ENCODE measurements at places on chromosomes 2 and 18.

DNA sequence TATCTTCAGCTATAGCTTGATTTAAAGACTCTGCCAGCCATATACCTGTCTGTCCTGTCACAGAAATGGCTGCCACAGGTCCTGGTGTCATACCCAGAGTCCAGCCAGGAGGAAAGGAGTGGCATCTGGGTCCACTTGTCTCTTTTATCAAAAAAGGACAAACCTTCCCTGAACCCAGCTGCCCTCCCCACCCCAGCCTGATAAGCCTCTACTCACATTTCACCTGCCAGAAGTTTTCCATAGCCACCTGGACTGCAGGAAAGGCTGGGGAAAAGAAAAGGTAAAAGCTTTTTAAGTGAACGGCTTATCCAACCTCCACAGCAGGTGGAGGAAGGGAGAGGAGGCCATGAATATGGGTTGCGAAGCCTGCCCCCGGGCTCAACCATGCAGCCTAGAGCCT, 32.8 kb downstream of the TMEM163 start:
- no peak overlapping the region for H3K4me3 ChIP-seq
- peaks cover 3% of the 10 kb centered on the region for H3K4me1 ChIP-seq
- H3K27me3 ChIP-seq = no peaks in the 10 kb centered on the region

DNA sequence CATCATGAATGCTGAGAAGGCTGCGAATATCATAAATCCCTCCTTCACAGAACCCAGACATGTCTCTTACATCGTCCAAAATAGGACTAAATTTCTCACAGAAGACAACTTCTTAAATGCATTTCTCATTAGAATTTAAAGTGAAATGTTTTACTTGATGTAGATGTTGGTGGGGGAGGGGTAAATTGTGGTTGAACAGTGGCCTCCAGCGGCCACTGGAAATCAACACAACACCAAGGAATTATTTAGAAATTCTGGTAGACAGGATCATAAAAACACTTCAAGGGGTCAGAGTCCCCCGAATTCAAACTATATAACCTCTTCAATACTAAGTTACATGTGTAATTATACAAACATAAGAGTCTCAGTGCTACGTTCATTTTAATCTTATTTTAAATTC, 135.9 kb downstream of the ABCA12 start:
- no peak overlapping the region for H3K27ac ChIP-seq
- peaks cover 19% of the 10 kb centered on the region for H3K27me3 ChIP-seq
- DNase-seq = no peak
- no peak overlapping the region for H3K4me3 ChIP-seq
- no peaks in the 10 kb centered on the region for H3K36me3 ChIP-seq
- H3K4me1 ChIP-seq = peaks cover 2% of the 10 kb centered on the region

- no peak for DNase-seq
- peaks cover 3% of the 10 kb centered on the region for H3K36me3 ChIP-seq
- H3K4me1 ChIP-seq = no peaks in the 10 kb centered on the region
Observed at GRCh38 chr2:69088466-69088865, 75.5 kb downstream of the ANTXR1 start.

- H3K4me1 ChIP-seq = no peaks in the 10 kb centered on the region
- no peaks in the 10 kb centered on the region for H3K27me3 ChIP-seq
Observed at GRCh38 chr2:218471982-218472381, 53.1 kb downstream of the VIL1 start.

- peaks cover 3% of the 10 kb centered on the region for H3K36me3 ChIP-seq
- peaks cover 24% of the 10 kb centered on the region for H3K27me3 ChIP-seq
- DNase-seq = no peak
- H3K4me1 ChIP-seq = no peaks in the 10 kb centered on the region
Observed at GRCh38 chr2:222799262-222799918, 61.4 kb upstream of the ACSL3 start.

- H3K4me3 ChIP-seq = no peak overlapping the region
- peaks cover 3% of the 10 kb centered on the region for H3K36me3 ChIP-seq
- H3K4me1 ChIP-seq = peaks cover 12% of the 10 kb centered on the region
- no peaks in the 10 kb centered on the region for H3K27me3 ChIP-seq
- H3K27ac ChIP-seq = no peak overlapping the region
Observed at GRCh38 chr2:42663828-42664227, 95.4 kb downstream of the MTA3 start.

- H3K36me3 ChIP-seq = no peaks in the 10 kb centered on the region
- no peaks in the 10 kb centered on the region for H3K4me1 ChIP-seq
- H3K27ac ChIP-seq = no peak overlapping the region
- DNase-seq = no peak
- H3K27me3 ChIP-seq = peaks cover under 1% of the 10 kb centered on the region
Observed at GRCh38 chr2:2740238-2740775, 409.2 kb upstream of the MYT1L start.

DNA sequence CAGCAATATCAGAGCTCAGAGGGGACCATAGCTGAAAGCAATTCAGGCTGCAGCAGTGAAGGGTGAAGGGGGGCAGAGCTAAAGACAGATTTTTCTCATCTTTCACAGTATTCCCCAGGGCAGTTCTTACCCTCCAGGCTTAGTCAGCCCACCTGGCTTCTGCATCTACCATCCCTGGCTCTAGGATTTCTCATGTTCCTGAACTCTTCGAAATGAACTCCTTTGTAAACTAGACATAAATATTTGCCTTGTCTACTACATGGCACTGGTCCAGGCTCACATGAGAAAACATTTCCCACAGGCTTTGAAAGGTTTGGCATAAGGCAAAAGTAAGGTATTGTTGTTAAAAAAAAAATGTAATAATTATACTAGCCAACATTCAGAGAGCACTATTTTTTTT, 23.6 kb upstream of the NEB start:
- H3K27ac ChIP-seq = no peak overlapping the region
- H3K4me3 ChIP-seq = no peak overlapping the region
- peaks cover 2% of the 10 kb centered on the region for H3K4me1 ChIP-seq
- no peak for DNase-seq
- no peaks in the 10 kb centered on the region for H3K27me3 ChIP-seq
- H3K36me3 ChIP-seq = peaks cover 2% of the 10 kb centered on the region

- H3K4me1 ChIP-seq = no peaks in the 10 kb centered on the region
- H3K27me3 ChIP-seq = peaks cover 13% of the 10 kb centered on the region
- no peak overlapping the region for H3K4me3 ChIP-seq
- no peak overlapping the region for H3K27ac ChIP-seq
- DNase-seq = no peak
Observed at GRCh38 chr18:73962256-73962655, 185.4 kb downstream of the FBXO15 start.

DNA sequence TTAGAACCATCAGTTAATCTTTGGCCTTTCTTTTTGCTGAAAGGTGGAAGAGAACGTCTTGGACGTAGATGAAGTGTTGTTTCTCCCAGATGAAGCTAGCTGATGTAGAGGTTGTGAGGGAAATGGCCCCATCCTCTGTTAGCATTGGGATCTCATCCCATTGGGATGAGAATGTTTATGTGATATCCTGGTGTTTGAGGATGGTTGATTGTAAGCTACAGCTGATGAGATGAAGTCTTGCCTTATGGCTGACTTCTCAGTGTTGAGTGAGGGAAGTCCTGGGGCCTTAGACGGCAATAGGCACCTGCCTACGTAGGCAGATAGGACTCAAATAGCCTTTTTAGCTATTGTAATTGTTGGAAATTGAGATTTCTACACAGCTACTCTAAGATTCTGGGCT, 211.3 kb downstream of the MYCN start:
- peaks cover 13% of the 10 kb centered on the region for H3K27me3 ChIP-seq
- no peak overlapping the region for H3K27ac ChIP-seq
- DNase-seq = no peak

DNA sequence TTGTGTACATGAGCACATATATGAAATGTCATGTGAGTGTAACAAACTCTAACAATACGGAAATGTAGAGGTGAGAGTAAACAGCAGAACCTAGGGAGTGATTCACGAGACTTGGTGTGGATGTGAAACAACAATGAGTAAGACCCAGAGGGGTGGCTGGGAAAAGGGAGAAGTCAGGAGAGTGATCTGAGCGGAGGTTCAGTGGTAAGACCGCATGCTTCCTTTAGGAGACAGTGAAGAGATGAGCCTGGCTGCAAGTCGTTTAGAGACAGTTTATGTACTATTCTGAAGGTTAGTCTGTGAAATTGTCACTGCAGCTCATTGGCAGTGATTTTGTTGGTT, 150.6 kb downstream of the PRPF40A start:
- H3K36me3 ChIP-seq = peaks cover 3% of the 10 kb centered on the region
- H3K4me3 ChIP-seq = no peak overlapping the region
- no peak for DNase-seq
- H3K27me3 ChIP-seq = peaks cover 63% of the 10 kb centered on the region
- H3K27ac ChIP-seq = no peak overlapping the region
- H3K4me1 ChIP-seq = peaks cover 6% of the 10 kb centered on the region

- H3K27ac ChIP-seq = no peak overlapping the region
- no peaks in the 10 kb centered on the region for H3K36me3 ChIP-seq
- H3K4me3 ChIP-seq = no peak overlapping the region
- H3K4me1 ChIP-seq = no peaks in the 10 kb centered on the region
- DNase-seq = no peak
- H3K27me3 ChIP-seq = peaks cover 35% of the 10 kb centered on the region
Observed at GRCh38 chr2:23311186-23311585, 73.8 kb upstream of the KLHL29 start.

DNA sequence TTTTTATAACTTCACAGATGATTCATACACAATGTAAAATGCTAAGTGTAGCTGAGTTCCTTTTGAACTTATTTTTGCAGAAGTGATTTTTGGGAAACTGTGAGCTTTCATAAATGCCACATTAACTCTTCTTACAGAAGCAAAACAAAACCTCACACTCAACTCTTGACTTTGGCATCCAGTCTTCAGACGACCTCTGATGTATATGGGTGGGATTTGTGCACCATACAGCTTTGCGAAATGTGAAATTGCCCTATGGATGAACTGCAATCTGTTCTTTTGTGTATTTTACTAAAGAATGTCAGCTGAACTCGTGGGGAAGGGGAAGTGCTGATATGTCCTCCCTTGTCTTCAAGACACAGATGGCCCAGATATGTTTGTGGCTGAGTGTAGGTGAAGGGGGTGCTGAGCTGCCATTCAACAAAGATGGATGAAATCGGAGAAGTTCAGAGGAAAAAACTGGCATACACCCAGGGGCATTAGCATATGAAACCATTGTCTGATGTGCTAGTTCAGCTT, 218.3 kb downstream of the PTGR3 start:
- no peaks in the 10 kb centered on the region for H3K36me3 ChIP-seq
- peaks cover 40% of the 10 kb centered on the region for H3K4me1 ChIP-seq
- no peaks in the 10 kb centered on the region for H3K27me3 ChIP-seq
- no peak overlapping the region for H3K4me3 ChIP-seq

DNA sequence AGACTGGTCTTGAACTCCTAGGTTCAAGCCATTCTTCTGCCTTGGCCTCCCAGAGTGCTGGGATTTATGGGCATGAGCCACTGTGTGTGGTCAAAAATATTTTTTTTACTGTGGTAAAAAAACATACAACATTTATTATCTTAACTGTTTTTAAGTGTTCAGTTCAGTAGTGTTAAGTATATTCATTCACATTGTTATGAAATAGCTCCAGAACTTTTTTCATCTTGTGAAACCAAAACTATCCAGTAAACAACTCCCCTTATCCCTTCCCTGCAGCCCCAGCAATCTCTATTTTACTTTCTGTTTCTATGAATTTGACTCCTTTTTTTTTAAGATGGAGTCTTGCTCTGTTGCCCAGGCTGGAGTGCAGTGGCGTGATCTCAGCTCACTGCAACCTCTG, 9.3 kb downstream of the RMC1 start:
- H3K27ac ChIP-seq = peak overlapping the region; percentile 80
- peaks cover 11% of the 10 kb centered on the region for H3K4me1 ChIP-seq
- no peaks in the 10 kb centered on the region for H3K27me3 ChIP-seq
- peak overlapping the region; percentile 55 for H3K4me3 ChIP-seq

DNA sequence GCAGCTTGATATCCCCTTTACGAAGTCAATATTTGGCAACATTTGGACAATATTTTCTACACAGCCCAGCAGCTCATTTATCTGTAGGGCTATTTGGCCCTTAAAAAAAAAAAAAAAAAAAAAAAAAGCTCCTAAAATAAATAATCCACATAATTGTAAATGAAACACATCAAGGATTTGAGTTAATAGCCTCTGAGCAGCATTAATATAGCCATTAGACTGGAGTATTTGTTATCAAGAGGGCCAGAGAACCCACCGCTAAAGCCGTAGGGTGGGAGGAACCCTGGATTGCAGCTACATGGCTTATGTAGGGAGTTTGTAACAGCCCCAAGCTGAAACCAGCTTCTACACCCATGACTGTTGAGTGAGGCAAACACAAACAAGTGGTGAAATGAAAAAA, 84.5 kb downstream of the RNF152 start:
- H3K4me1 ChIP-seq = no peaks in the 10 kb centered on the region
- no peak for DNase-seq
- no peak overlapping the region for H3K27ac ChIP-seq
- H3K36me3 ChIP-seq = no peaks in the 10 kb centered on the region
- H3K4me3 ChIP-seq = no peak overlapping the region
- peaks cover 29% of the 10 kb centered on the region for H3K27me3 ChIP-seq

- H3K4me1 ChIP-seq = no peaks in the 10 kb centered on the region
- H3K4me3 ChIP-seq = no peak overlapping the region
- H3K27me3 ChIP-seq = peaks cover 15% of the 10 kb centered on the region
- H3K27ac ChIP-seq = no peak overlapping the region
Observed at GRCh38 chr2:32884346-32884745, 62.4 kb upstream of the LTBP1 start.

GRCh38 chr2:73979021-73979420, 5.7 kb upstream of the TET3 start:
- peak overlapping the region; percentile 75 for H3K4me3 ChIP-seq
- peaks cover 2% of the 10 kb centered on the region for H3K36me3 ChIP-seq
- no peak for DNase-seq
- H3K4me1 ChIP-seq = peaks cover 36% of the 10 kb centered on the region
- peak overlapping the region; percentile 66 for H3K27ac ChIP-seq

DNA sequence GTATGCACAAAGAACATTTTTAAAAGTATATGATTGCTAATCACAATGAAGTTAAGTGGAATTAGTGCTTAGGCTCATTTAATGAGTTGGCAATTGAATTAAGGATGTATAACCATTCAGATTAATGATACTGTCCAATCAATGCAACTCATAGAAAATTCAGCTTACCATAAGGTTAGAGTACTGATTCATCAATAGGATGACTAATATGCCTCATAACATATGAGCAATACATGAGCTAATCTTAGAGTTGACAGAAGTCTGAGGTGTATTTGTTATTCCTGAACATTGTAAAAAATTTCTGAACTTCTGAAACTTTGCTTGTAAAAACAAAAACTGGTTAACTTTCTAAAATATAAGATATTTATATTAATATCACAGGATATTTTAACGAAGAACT, 118.3 kb upstream of the NETO1 start:
- H3K27ac ChIP-seq = no peak overlapping the region
- DNase-seq = no peak
- H3K4me3 ChIP-seq = no peak overlapping the region
- no peaks in the 10 kb centered on the region for H3K4me1 ChIP-seq
- no peaks in the 10 kb centered on the region for H3K36me3 ChIP-seq

DNA sequence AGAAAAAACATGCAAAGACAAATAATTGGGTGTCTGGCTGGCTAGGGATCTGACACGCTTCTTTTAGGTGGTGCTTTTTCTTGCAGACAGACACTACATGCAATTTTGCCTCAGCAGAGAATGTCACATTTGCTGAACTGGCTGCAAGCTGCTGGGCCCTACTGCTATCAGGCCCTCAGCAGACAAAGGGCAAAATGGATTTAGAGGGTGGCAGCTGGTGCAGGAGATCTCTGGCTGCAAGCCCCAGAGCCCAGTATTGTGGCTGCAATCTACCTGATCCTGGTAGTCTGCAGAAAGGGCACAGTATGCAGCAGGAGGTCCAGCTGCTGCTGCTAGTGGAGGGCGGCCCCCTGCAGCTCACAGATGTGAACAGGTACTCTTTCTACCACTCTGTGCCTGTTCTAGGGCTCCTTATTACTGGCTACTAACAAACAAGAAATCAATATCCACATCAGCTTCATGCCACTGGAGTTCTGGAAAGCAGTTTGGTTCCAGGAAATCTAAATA, 796.7 kb upstream of the CELF4 start:
- H3K27me3 ChIP-seq = no peaks in the 10 kb centered on the region
- no peaks in the 10 kb centered on the region for H3K4me1 ChIP-seq
- H3K4me3 ChIP-seq = no peak overlapping the region
- H3K36me3 ChIP-seq = no peaks in the 10 kb centered on the region
- DNase-seq = no peak
